Kidney glomerular epithelial cell (primary cell): ENCODE measurements at places on chromosomes 5 and 9.
A peak's percentile ranks its signal among the peaks of the same experiment; 100 is the strongest.

DNA sequence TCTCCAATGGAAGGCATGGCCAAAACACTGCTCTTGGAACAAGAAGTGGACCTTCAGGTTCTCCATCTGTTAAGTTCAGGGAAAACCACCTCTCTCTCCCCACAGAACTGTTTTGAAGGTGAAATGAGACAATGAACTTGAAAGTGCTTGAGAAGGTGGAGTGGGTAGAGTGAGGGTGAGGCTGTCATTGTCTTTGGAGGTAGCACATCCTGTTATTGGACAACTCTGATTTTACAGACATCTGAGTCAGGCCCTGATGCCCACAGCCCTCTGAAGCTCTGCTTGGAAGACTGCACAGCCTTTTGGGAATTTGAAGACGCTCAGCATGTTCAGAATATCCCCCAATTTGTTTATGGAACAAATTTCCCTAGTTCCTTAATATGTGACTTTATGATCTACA is 27.6 kb upstream of the TEX48 start:
- no peak for DNase-seq

DNA sequence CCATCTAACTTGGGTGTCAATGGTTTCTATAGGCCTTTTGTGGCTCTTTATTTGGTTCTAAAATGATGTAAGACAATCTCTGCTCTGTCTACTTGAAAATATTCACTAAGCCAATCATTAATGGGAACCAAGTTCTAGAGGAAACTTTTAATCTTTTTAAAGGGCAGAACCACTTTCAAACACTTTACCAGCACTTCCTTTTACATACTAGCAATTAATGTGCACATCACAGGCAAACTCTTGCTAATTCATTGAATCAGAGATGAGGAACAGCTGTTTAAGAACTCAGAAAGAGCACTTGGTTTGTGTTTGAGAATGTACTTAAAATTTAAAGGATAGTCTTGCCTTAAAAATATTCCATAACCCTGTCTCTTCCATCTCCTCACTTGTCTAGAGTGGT is 83.4 kb downstream of the PAPPA start:
- no peak for DNase-seq

- peak; percentile 34 for DNase-seq
Observed at GRCh38 chr9:100011062-100011681, 87.6 kb downstream of the ERP44 start.

- no peak for DNase-seq
Observed at GRCh38 chr5:56100439-56101176, 105.8 kb upstream of the IL6ST start.

DNA sequence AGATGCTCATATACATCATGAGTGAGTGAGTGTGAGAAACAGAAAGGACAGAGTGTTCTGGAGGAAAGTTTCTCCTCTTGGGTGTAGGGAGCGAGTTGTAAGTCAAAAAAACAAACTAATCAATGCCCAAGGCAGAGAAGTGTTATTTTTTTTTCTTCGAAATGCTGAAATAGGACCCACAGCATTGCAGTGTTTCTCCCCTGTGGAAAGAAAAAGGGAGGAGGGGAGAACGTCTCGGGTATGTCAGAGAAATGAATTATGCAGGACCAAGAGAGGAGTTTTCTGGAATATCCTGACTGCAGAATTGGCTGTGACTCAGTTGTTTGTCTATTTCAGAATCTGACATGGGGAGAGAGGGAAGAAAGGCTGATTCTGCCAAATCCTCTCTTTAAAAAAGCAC is 337.9 kb upstream of the RFX3 start:
- DNase-seq = no peak

DNA sequence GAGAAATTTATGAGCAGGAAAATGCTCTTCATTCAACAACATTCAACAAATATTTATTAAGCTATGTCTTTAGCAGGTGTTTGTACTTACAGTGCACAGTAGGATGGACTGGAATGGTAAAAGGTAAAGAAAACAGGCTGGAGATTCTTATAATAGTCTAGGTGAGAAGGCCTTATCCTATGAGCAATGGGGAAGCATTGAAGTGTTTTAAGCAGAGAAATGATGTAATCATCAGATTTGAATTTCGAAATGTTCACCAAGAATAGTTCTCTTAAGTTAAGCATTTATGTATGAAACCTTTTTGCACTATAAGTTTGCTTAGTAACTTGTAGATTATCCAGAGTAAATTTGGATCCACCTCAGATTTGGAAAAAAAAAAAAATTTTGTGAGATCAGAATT is 209.3 kb downstream of the NR3C1 start:
- no peak for DNase-seq

DNA sequence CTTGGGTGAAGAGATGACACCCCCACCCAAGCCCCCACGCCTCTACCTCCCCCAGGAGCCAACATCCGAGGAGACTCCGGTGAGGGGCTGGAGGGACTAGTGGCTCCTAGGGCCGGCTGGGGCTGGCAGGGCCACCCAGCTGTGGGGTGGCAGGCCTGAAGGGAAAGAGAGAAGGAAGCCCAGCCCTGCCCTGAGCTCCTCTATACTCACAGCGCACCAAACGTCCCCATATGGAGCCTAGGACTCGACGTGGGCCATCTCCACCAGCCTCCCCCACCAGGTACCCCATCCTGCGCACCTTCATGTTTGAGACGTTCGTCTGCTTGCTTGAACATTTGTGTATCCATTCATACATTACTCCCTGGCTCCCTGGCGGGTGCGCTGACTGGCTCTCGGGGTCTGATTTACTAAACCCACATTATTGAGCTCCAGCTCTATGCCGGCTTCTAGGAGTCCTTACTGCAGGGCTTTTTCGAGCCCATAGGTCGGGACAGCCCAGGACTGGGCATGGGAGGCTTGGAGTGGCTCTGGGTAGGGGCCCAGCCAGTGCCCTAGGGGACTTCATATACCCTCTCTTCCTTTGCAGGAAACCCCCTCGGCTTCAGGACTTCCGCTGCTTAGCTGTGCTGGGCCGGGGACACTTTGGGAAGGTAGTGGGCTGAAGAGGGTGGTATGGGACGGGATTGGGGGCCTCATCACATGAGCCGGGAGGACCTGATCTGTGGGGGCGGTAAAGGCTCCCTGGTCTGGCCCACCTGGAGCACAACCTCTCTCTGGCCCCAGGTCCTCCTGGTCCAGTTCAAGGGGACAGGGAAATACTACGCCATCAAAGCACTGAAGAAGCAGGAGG is 9.1 kb downstream of the ZDHHC12 start:
- no peak for DNase-seq

GRCh38 chr9:694403-695154 is 146.9 kb upstream of the DMRT1 start:
- DNase-seq = peak; percentile 94

DNA sequence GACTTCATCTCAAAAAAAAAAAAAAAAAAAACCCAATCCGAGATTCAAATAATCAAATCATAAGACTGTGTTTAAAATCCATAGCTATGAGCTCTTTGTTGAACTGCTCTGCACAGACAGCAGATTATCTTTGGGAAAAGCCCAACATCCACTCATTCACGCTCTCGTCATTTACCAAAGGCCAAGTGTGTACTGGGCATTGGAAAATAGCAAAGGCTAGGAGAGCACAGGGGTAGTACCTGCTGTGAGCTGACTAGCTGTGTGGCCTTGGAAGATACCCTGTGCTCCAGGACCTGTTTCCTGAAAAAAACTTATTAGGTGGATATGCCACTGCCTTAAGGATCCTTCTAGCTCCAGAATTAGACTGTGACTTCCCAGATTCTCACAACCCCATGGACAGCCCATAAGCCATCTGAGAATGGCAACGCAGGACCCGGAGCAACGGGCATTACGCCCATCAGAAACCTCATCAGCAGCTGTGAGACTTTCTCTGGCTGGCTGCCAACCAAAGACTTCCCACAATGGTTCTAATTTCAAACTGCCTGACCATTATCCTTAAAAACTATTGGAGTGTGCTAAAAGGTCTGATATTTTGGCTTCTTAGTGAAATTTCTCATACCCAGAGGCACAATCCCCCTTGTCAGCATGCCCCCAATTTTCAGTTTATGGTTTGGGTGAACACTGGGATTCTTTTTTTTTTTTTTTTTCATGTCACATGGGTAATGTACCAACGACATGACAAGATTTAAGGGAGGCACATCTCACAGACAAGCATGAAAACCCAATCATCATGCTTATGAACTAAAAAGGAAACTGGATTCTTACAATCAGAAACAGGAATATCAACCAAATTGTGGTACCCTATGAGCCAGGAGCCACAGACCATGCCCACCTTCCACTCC is 16.8 kb downstream of the SERINC5 start:
- peak; percentile 20 for DNase-seq

DNA sequence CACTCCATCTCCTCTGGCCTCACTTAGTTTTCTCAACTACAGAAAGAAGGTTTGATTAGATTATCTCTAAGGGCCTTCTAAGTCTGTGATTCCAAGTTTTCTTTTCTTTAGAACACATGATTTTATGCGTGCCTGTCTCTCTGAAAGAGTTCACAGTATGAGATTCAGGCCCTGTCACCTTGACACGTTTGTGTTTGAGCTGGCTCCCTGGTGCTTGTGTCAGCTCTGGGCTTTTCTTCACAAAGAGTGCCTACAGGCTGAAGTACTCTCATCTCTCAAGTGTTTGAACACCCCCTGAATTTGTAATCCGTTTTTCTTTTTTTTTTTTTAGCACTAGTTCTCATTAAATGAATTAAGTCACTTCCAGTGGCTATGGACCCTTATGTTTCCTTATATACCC is 306.9 kb upstream of the C9orf72 start:
- no peak for DNase-seq

DNA sequence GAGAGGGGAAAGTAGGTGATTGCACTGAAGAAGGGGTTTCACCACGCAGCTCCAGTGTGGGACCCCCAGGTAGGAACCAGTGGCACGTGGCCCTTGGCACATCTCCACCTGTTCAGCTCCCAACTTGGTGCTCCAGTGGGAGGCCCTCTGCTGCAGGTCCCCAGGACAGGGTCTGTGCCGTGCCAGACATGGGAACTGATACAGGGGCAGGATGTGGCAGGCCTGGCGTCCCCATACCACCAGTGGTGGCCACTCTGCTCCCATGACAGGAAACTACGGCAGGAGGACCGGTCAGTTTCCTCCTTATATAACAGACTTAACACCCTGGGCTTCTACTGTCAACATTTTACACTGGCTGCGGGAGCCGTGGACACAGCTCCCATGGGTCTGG is 67.3 kb downstream of the PSMB7 start:
- no peak for DNase-seq

DNA sequence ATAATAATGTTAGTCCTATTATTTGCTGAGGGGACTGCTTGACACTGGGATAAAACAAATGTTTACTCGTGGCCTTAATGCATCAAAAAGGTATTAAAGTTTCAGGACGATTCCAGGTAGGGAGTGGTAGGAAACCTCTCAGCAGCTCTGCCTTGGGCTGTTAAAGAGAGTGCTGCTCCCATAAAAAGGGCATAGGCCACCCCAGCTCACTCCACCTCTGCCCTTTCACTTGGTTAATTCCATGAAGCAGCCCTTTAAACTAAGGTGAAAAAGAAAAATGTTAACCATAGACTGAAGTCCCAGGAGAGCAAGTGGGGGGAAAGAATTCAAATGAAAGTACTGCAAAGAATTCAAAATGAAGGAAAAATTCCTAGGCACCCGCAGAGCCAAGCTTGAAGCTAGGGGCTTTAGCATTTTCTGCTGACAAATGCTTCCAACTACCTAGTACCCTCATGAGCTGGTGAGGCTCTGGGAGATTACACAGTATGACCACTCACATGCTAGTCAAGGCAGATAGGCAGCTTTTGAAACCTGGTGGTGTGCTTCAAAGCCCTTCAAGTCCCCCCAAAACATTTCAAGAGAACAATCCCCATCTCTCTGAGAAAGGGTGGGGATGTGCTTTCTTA is 8.5 kb downstream of the KLF9 start:
- no peak for DNase-seq

DNA sequence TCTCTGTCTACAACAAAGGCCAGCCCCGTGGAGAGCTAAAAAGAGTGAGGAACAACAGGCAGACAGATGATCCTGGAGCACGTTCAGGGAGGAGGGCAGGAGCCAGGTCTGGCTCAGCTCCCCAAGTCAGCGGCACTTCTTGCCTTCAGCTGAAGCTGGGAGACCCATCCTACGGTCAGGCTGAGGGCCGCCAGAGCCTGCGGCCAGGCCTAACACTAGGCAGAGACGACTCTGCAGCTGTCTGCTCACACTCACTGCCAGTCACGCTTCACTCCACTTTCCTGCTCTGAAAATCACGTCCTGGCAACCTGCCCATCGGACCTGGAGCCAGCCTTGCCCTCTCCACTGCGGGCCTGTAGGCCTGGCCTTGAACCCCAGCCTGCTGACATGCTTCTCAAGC is 160.9 kb upstream of the LHFPL2 start:
- DNase-seq = no peak

DNA sequence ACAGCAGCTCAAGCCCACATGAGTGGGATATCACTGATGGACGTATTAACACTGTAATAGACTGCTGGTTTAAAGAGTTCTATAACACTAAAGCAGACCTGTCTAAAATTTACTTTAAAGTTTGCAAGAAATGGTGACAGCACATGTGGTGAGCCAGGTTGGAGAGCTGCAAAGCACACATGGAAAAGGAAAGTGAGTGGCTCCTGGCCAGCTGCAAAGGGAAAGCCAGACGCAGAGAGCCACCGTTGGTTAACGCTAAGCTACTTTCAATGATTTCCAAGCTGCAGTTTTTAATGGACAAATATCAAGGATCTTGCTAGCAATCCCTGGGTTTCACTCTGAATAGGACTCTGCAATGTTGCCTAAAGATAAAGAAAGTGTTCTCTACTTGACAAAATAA is 89.9 kb downstream of the CTNND2 start:
- no peak for DNase-seq

GRCh38 chr9:136603901-136604814 is 58.3 kb upstream of the NOTCH1 start:
- DNase-seq = no peak

DNA sequence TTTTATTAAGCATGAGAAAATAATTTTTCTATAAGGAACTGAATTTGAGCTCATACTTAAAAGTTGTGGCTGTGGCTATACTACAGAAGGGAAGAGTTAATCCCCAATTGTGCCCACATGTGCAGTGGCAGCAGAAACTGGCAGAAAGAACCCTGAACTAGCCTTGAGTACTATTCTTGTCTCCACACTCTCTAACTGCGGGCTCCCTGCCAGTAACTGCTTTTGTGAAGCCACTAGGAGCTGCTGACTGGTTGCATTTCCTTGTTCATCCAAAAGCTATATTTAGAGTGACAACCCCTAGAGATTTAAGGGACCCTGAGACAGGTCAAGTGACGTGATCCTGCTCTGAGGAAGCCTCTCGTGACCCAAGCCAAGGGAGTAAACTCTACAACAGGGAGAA is 238.6 kb downstream of the ELAVL2 start:
- DNase-seq = no peak
